ENCODE measurements at places on chromosomes 2 and 18.
A peak's percentile ranks its signal among the peaks of the same experiment; 100 is the strongest.

DNA sequence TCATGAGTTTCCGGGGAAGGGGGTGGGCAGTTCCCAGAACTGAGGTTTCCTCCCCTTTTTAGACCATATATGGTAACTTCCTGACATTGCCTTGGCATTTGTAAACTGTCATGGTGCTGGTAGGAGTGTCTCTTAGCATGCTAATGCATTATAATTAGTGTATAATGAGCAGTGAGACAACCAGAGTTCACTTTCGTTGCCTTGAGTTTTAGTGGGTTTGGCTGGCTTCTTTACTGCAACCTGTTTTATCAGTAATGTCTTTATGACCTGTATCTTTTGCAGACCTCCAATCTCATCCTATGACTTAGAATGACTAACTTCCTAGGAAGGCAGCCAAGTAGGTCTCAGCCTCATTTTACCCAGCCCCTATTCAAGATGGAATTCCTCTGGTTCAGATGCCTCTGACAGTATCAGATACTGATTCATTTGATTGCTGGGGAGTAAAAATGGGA lies 447.3 kb downstream of the XIRP2 start:
- DNase-seq = no peak

DNA sequence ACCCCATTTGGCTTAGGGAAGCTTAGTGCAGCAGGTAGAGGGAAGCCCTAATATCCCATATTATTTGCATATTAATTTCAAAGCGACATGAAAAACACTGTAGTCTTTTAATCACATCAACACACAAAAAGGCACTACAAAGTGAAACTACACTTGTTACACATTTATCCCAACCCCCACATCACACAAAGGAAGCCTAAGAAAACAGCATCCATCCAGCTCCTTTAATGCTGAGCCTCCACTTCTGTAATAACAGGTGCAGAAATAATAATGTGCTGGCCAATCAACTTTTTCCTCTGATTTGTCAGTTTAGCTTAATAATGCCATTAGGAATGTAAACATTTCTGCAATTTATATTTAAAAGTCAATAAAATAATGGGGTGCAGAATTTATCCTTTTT lies 274.0 kb downstream of the TCF4 start:
- DNase-seq = no peak

- peak; percentile 78 for DNase-seq
Measured at GRCh38 chr2:223896833-223897311, 48.3 kb downstream of the WDFY1 start.

- no peak for DNase-seq
Measured at GRCh38 chr2:69933839-69934613, 19.1 kb downstream of the MXD1 start.

- DNase-seq = no peak
Measured at GRCh38 chr2:189204322-189204941, 24.9 kb upstream of the COL5A2 start.

- no peak for DNase-seq
Measured at GRCh38 chr2:11827547-11827946, 81.1 kb downstream of the LPIN1 start.

DNA sequence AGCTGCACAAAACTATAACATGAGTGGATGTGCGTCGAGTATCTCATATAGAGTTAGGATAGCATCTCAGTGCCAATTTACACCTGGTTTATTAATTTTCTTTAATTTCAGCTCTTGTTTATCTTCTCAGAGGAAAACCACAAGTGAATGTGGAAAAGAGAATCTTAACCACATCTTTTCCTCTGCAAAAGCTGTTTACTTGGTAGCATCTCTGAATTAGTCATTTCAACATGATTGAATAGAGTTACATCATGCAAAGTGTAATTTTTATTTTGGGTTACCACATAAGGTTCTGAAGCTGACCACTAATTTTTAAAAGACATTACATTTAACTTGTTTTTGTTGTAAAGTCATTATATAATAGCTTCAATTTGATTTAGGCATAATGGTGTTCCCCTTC lies 83.8 kb upstream of the FAM237A start:
- peak; percentile 61 for DNase-seq

GRCh38 chr2:163564236-163564635 lies 171.6 kb downstream of the FIGN start:
- no peak for DNase-seq

DNA sequence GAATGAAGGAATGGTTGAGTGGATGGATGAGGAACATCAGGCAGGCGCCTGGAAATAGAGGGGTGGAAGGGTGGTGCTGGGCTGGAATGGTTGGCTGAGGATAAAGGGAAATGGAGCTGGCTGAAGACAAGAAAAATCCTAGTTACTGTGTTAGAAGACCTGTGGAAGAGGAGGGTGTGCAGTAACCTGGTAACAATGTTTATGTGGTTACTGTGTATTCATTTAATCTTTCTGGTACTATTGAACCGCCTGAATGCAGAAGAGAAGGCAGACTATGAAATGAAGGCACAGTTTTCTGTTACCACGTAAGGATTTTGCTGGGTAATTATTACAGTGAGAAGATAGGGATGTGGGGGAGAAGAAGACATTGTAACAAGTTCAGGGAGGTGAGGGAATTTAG lies 110.3 kb upstream of the MGAT5 start:
- no peak for DNase-seq

DNA sequence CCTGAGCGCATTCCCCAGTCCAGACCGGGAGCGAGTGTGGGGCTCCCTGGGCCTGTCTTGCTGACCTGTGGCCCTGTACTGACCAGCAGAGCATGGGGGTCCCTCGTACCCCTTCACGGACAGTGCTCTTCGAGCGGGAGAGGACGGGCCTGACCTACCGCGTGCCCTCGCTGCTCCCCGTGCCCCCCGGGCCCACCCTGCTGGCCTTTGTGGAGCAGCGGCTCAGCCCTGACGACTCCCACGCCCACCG lies 5.3 kb downstream of the NEU4 start:
- no peak for DNase-seq

- DNase-seq = peak; percentile 79
Measured at GRCh38 chr2:196160101-196160500, 11.3 kb downstream of the STK17B start.

GRCh38 chr2:112782234-112782799 lies 2.0 kb downstream of the IL1A start:
- peak; percentile 48 for DNase-seq

DNA sequence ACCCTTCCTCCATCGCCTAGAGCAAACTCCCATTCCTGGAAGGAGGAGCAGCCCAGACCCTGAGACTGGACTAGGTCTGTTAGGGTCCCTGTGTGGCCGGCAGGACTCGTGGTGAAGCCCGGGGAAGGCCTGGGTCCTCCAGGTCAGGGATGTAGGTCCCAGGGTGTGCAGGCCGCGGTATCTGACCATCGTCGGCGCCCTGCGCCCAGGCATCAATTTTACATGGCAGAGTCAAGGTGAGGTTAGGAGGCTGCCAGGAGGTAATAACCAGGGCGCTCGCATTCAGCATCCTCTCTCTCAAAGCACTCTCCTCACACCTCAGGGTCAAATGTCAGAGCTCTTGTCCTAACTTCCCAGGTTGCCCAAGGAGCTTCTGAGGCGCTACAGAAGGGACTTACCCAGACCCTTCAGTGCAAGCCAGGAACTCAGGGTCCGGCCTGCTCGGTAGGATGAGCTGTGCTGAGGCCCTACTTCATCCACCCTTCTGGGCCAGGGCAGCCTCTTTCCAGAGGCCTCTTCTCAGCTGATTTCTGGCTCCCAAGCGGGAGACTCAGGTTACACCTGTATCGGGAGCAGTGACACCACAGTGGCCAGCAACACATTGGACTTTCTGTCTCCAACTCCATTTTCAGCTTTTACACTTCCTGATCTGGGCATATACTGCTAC lies 628 bp downstream of the SH2D6 start:
- DNase-seq = no peak

GRCh38 chr2:143481237-143481623 lies 352.0 kb downstream of the ARHGAP15 start:
- no peak for DNase-seq

DNA sequence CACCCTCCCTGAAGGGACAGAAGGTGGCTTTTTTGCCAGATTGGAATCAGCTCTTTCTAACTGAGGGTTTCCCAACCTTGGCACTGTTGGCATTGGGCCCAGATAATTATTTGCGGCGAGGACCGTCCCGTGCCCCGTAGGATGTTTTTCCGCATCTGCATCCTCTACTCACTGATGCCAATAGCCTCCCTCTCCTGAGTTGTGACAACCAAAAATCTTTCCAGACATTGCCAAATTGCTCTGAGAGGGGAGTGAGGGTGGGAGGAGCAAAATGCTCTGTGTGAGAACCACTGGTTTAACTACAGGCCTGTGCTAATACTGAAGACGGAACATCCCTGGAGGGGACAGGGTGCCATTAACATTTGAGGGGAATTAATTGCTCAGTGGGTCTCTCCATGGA lies 33.6 kb upstream of the GLI2 start:
- no peak for DNase-seq

DNA sequence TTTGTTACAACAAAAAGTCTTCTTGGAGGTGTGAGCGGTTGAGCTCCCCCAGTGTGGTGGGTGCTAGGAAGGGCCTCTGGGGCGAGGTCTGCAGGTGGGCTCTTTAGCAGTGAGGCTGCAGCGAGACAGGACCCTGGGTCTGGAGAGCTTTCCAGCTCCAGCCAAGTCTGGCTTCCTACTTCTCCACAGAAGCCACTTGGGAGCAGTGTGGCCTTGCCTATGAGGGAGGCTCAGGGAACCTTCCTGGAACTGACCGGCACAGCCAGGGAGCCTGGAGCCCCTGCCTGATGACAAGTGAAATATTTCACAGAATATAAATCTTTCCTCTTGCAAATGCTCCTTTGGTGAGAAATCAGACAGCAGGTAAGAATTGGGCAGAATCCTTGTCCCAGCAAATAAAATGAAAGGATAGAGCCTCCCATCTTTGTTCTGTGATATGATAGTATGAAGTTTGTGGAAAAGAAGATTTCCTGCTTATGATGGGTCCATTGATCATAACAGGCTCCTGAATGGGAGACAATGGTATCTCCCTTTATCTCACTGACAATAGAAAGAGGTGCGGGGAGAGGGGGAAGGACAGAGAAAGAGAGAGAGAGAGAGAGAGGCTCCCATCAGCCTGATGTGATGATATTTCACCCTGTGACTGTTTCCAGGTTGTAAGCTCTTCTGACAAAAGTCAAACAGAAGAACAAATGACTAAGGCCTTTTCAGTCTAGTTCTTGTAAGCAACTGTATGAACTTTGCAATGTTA lies 289.8 kb upstream of the SPRED2 start:
- DNase-seq = no peak

- DNase-seq = no peak
Measured at GRCh38 chr2:102005989-102006885, 14.5 kb downstream of the IL1R2 start.

DNA sequence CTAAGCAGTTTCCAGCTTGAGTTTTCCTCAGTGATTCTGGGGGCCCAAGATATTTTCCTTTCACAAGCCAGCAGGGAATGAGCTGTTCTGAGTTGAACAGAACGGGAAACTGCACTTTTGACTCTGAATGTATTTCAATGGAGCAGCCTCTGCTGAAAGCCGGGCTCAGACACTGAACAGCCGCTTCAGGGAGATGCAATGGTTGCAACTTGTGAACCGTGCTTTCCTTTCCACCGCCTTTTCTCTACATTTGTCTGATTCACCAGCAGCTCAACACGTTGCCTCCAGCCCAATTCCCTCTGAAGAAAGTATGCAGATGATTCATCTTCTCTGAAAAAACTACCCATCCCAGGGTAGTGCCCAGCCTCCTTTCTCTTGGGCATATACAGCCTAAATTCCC lies 119.3 kb upstream of the PKDCC start:
- no peak for DNase-seq

DNA sequence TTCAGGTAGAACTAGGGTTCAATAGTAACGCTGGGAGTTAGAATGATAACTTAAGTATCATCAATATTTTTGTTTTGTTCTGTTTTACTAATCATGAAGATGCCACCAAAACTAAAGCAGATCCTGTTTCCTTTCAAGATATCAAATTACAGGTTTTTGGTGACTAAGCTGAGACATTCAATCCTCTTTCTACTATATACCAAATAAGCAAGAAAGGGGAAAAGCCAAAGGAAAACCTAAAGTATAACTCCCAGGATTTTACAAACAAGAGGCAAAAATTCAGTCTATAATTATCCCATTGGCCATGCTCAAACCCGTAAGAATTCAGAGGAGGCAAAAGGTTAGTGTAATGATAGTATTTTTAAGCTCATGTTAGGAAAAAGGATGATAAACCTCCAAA lies 175.2 kb upstream of the CCDC150 start:
- DNase-seq = no peak

DNA sequence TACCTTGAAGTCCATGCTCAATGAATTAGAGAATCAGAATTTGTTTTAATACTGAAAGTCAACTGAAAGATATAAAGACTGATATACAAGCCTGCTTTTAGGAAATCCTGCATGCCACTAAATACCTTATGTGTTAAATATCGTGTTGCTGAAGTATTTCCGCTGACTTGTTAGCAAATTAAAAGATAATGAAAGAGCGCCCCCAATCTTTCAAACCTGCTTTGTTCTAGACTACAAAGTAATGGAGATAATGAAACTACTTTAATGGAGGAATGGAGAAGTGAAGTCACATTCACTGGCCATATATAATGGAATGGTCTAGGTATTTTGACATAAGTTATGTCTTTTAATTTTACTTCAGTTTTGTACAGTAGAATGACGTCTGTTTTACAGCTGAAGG lies 95.7 kb downstream of the ASXL3 start:
- no peak for DNase-seq

- no peak for DNase-seq
Measured at GRCh38 chr18:24259869-24260641, 121.2 kb downstream of the CABYR start.

GRCh38 chr2:173934895-173935294 lies 30.3 kb downstream of the SP3 start:
- no peak for DNase-seq

DNA sequence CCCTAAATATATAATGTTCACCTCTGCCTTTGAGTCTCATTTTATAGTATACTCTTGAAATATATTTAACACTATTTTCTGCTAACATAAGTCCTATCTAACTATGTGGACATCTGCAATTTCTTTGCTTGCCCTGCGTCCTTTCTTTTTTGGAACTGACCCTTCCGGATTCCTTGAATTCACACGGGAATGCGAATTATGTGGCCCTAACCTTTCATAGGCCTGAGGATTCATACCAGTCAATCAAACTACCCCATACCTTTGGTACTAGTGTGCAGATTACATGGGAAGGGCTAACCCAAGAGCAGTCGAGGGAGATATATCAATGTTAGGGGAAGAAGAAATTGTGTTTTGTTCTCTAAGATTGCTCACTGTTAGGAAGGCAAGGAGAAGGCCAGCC lies 56.4 kb downstream of the NRXN1 start:
- no peak for DNase-seq

GRCh38 chr2:207935121-207935990 lies 90.0 kb downstream of the PLEKHM3 start:
- DNase-seq = no peak

- DNase-seq = no peak
Measured at GRCh38 chr2:52775674-52776073, 991.9 kb upstream of the CHAC2 start.

GRCh38 chr2:236580746-236581355 lies 11.2 kb downstream of the ACKR3 start:
- DNase-seq = no peak

DNA sequence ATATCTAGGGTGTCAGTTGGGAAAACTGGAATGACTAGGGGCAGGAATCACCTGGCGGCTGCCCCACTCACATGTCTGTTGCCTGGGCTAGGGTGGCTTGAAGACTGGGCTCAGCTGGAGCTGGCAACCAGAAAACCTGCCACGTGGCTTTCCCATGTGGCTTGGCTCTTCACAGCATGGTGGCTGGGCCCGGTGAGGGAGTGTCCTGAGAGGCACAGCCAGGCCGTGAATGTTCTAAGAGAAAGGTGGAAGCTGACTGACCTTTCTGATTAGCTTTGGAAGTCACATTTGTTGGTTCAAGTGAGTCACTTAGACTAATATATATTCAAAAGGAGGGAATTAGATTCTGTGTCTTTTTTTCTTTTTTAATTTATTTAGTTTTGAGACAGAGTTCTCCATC lies 22.7 kb downstream of the SP5 start:
- DNase-seq = no peak

Data from GM06990 (cell line).